ENCODE measurements at places on chromosomes 13 and 19.

DNA sequence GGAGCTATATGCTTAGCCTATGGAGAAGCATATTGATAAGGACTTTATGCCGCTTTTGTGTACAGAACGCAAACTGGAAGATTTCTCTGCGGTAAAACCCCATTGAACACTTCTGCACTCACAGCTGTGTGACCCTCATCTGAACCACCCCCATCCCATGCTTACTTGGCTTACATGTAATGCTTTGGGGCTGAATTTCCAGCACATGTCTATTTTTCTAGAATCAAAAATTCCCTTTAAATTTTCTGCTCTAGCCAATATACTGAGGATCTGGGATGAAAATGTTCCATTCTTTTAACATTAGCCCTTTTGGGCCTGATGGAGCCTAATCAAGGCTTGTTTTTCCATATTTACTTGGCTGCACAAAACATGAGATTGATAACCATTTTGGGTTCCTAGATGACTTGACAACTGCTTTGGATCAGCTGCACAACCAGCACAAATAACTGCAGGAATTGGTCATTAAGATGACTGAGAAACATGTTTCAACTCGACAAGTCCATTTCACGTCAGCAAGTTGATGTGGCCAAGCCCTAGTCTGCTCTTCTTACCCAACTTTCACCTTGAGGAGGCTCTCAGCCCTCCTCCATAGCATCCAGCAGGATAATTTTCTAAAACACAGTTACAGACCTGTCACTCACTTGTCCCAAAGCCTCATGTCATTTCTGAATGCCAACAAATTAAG, 52.4 kb downstream of the TNFSF11 start:
- no peak for DNase-seq

GRCh38 chr13:94198681-94199080, 280.8 kb downstream of the DCT start:
- DNase-seq = no peak

DNA sequence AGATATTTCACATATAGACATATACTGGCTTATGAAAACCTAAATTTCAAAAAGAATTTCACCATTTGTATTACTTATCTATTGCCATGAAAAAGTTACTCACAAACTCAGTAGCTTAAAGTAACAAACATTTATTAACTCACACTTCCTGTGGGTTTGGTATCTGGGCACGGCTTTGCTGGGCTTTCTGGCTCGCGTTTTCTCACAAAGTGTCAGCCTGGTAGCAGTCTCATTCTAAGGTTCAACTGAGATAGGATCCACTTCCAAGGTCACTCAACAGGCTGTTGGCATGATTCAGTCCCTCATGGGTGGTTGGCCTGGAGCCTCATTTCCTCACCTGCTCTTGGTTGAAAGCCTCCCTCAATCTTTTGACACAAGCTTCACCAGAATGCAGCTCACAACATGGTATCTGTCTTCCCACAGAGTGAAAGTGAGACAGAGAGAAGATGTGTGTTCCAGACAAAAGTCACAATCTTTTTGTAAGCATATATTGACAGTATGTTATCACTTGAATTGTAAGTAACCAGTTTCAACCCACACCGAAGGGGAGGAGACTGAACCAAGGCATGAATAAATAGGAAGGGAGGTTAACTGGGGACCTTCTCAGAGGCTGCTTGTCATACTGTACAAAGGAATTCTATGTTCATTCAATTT, 1065.8 kb upstream of the SPRY2 start:
- DNase-seq = no peak

DNA sequence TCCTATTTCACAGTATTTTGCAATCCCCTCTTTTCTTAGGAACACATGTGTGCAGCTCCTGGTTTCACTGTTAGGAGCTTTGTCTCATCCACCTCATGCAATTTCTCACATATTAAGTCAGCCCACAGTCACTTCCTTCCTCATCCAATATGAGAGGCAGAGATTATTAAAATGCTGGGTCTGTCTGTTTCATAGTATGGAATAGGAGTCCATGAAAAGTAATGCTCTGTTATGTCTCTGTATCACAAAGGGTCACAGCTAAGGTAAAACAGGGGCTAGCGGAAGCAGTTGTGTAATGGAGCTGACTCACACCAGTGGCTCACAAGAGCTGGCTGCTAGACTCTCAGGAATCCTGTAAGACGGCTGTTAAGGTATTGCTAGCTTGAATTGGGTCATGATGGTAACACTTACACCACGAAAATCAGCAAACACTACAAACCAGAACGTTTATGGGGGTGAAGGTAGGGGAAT, 216.5 kb downstream of the EFNB2 start:
- no peak for DNase-seq

DNA sequence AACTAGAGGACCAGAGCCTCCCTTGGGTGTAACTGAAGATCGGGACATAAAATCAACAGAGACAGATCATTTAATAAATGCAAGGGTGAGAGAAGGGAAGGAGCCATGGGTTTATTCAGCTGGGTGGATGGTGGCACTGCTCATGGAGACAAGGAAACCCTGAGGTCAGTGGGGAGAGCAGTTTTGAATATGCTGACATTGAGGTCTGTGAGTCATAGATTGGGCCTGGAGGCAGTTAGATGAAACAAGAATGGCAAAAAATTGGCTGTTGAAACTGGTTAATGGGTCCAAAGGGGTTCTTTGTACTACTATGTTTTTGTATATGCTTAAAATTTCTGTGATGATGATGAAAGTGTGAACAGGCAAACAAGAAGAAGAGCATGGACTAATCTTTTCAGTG, 5.1 kb upstream of the GTF3A start:
- DNase-seq = peak; percentile 22

Measured in K562 (cell line).